ENCODE measurements at places on chromosomes 13 and 19. TPM values are rescaled to one million over a fixed set of nuclear protein-coding genes. Genes with fewer than 3 reads are reported as not detected.

- no peaks in the 10 kb centered on the region for H3K27me3 ChIP-seq
- peak overlapping the region; percentile 68 for H3K27ac ChIP-seq
- H3K36me3 ChIP-seq = peaks cover 59% of the 10 kb centered on the region
- H3K4me3 ChIP-seq = no peak overlapping the region
- no peaks in the 10 kb centered on the region for H3K4me1 ChIP-seq
- DNase-seq = no peak
These were observed 17.6 kb downstream of the ZNF121 start for GRCh38 chr19:9566729-9567128.

GRCh38 chr13:45674908-45675307 is 27.2 kb upstream of the CBY2 start:
- no peak overlapping the region for H3K27ac ChIP-seq
- H3K4me1 ChIP-seq = peaks cover 2% of the 10 kb centered on the region
- H3K27me3 ChIP-seq = no peaks in the 10 kb centered on the region
- H3K36me3 ChIP-seq = no peaks in the 10 kb centered on the region
- DNase-seq = no peak
- H3K4me3 ChIP-seq = no peak overlapping the region

DNA sequence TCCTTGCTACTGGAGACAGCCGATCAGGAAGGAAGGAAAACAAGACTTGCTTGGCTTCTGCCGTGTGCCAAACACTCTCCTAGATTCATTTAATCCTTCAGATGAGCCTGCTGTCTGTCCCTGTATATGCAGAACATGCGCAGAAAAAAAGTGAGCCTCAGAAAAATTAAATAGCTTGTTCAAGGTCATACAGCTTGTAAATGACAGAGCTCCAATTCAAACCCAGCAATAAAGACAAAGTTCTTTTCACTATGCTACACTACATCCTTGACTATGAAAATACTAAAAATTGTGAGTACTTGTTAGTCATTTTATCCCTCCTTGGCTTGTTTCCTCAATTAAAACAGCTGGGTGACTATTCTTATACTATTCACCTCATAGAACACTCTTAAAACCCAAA is 121.4 kb downstream of the KCNRG start:
- peaks cover 28% of the 10 kb centered on the region for H3K4me1 ChIP-seq
- H3K27me3 ChIP-seq = peaks cover 50% of the 10 kb centered on the region
- H3K4me3 ChIP-seq = no peak overlapping the region

DNA sequence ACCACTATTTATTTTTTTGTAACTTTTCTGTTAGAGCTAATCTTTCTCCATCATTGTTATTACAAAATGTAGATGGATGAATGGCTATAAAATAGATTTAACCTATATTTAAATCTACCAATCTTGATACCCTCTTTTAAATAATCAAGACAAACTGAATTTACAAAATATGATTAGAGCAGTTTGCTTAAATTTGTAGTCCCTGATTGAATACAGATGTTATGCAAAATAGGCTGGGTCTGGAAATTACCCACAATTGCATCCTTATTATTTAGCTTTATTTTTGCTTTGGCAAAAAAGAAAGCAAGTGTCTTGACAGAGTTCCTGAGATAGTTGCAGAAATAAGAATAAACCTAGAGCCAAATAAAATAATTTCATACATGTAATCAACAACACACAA is 352.8 kb downstream of the KLF12 start:
- H3K4me3 ChIP-seq = no peak overlapping the region
- H3K36me3 ChIP-seq = peaks cover 5% of the 10 kb centered on the region
- no peaks in the 10 kb centered on the region for H3K27me3 ChIP-seq

- no peak overlapping the region for H3K4me3 ChIP-seq
- peaks cover 19% of the 10 kb centered on the region for H3K27me3 ChIP-seq
- no peaks in the 10 kb centered on the region for H3K36me3 ChIP-seq
- DNase-seq = no peak
These were observed 4.8 kb upstream of the ZNF536 start for GRCh38 chr19:30367421-30367820.

DNA sequence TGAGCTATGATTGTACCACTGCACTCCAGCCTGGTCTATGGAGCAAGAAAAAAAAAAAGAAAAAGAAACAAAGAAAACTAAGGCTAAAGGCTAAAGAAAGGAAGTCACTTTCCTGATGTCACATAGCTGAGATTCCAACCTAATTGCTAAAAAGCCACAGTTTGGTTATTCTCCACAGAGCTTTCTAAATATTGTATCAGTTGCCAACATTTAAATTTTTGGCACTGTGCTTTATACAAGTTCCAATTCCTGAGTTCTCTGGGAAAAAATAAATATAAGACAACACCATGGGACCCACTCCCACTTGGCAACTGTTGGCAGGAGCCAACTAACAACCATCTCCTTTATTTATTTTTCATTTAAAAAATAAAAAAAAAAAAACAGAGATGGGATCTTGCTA is 11.2 kb upstream of the LYPD3 start:
- DNase-seq = no peak
- H3K27ac ChIP-seq = no peak overlapping the region
- peaks cover 25% of the 10 kb centered on the region for H3K4me1 ChIP-seq
- no peak overlapping the region for H3K4me3 ChIP-seq

GRCh38 chr19:44611812-44612295 is 1.5 kb upstream of the IGSF23 start:
- peaks cover 19% of the 10 kb centered on the region for H3K4me1 ChIP-seq
- no peak overlapping the region for H3K4me3 ChIP-seq
- H3K27me3 ChIP-seq = no peaks in the 10 kb centered on the region
- H3K27ac ChIP-seq = no peak overlapping the region

GRCh38 chr13:42600943-42601342 is 27.0 kb downstream of the TNFSF11 start:
- peak overlapping the region; percentile 62 for H3K27ac ChIP-seq
- no peaks in the 10 kb centered on the region for H3K27me3 ChIP-seq
- H3K4me3 ChIP-seq = peak overlapping the region; percentile 18
- peaks cover 9% of the 10 kb centered on the region for H3K4me1 ChIP-seq
- DNase-seq = no peak

- H3K27ac ChIP-seq = no peak overlapping the region
- H3K4me1 ChIP-seq = peaks cover 45% of the 10 kb centered on the region
- no peak overlapping the region for H3K4me3 ChIP-seq
- no peak for DNase-seq
- no peaks in the 10 kb centered on the region for H3K36me3 ChIP-seq
These were observed 11.1 kb upstream of the BCL3 start for GRCh38 chr19:44737238-44738071.

DNA sequence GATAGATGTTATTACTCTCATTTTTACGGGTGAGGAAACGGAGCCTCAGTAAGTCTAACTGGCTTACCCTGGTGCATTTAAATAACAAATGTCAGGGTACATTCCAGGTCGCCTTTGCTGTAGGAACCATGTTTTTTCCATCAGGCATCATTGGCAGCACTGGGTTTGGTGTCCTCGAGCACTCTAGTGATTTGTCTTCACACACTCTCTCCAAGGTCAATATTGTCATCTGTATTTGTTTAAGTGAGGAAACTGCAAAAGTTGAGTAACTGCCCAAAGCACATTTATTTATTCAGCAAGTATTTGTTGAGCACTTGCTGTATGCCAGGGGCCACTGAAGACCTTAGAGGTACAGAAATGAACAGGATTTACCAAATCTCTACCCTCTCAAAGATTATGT is 78.6 kb downstream of the DCT start:
- H3K27ac ChIP-seq = no peak overlapping the region
- no peak overlapping the region for H3K4me3 ChIP-seq
- H3K27me3 ChIP-seq = peaks cover 8% of the 10 kb centered on the region
- H3K36me3 ChIP-seq = no peaks in the 10 kb centered on the region

DNA sequence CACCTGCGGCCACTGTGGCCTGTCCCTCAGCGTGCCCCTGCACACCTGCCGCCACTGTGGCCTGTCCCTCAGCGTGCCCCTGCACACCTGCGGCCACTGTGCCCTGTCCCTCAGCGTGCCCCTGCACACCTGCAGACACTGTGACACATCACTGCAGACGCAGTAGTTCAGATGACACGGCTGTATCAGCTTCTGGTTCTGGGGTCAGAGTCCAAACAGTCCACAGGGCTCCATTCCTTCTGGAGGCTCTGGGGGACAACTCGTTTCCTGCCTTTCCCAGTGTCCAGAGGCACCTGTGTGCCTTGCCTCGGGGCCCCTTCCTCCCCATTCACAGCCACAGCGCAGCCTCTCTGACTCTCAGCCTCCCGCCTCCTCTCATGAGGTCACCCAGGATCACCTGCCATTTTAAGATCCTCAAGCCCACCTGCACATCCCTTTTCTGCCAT is 5.5 kb downstream of the SF3A2 start:
- no peaks in the 10 kb centered on the region for H3K27me3 ChIP-seq
- peaks cover 10% of the 10 kb centered on the region for H3K36me3 ChIP-seq
- H3K4me1 ChIP-seq = peaks cover 49% of the 10 kb centered on the region
- no peak overlapping the region for H3K4me3 ChIP-seq
- no peak for DNase-seq

Gene SBSN
- 0.21 TPM for total RNA-seq

Gene NUDT15
- total RNA-seq = 18.0 TPM

Gene HSD17B14
- 3.2 TPM for total RNA-seq
